ENCODE measurements at places on chromosomes 2 and 18.

- no peak for DNase-seq
Observed at GRCh38 chr2:152176113-152176714, 651 bp upstream of the STAM2 start.

DNA sequence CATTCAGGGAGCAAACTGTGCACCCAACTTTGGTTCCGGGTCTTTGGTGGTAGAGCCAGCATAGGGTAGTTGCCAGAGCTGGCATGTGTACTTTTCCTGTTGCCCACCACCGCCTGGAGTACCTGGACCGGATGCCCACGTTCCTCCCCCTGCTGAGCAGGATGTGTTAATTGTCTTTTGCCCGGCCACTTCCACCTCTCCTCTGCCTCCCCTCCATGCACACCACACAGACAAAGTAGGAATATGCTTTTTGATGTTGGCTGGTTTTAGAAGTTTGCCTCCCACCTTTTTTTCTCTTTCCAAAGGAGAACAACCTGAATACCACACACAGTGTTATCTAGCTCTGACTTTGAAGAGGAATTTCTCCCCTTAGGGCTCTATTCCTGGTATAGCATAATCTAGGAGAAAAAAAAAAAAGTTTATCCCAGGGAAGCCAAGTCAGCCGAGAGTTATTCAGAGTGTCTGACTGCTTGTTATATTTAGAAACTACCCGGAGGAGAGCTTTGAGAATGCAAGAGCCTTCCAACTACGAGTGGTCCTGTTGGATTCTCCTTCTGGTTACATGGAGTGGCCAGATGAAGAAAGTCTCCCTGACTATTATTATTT is 111.9 kb downstream of the SETBP1 start:
- DNase-seq, result no peak

GRCh38 chr2:34004936-34005335 is 405.8 kb upstream of the FAM98A start:
- DNase-seq, result no peak

- no peak for DNase-seq
Observed at GRCh38 chr2:237729681-237730475, 68.7 kb upstream of the RBM44 start.

GRCh38 chr2:213688133-213688532 is 403.9 kb downstream of the SPAG16 start:
- DNase-seq, result no peak
